Pancreas (tissue), 10 donors: ENCODE measurements at places on chromosomes 1 and 21.

DNA sequence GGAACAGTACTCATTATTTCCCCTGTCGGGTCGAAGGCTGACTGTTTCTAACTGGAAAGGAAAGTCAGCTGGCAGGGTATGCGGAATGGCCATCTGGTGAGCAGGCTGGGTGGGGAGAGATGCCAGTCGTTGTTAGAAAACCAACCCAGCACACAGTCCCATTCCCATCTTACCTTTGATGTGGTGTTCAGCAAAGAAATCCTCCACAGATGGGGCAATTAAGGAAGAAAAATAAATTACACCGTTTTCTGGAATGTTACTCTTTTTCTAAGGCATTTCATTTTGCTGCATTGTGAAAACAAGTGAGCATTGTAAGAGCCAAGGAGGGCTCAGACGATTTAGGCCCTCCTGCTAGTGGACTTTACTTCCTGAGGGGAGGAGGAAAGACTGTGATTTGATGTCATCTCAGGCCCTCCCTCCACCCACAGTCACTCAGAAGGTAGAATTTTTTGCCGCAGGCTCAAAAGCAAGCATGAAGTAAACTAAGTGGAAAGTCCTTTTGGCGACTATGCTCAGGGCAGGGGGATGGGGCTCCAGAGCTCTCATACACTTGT, at the start of gene SLC16A4:
Gene SLC16A4, minus strand, starts transcription at position 335 of the 554 bp plus-strand sequence. CDS start 1,703 bp downstream, outside the sequence.
- no peak for DNase-seq

GRCh38 chr1:37147906-37148305, 113.6 kb upstream of the GRIK3 start:
- DNase-seq = no peak

- DNase-seq = no peak
These were observed 75.9 kb downstream of the KIF1B start for GRCh38 chr1:10286244-10286643.

- peak; percentile 90 for DNase-seq
These were observed 4.7 kb downstream of the LAX1 start for GRCh38 chr1:203769505-203770343.

GRCh38 chr1:227735539-227736285, 477 bp downstream of the SNAP47 start:
- no peak for DNase-seq

GRCh38 chr21:38721958-38722357, 83.8 kb upstream of the ETS2 start:
- no peak for DNase-seq

- DNase-seq = no peak
These were observed 11.7 kb upstream of the ENO1 start for GRCh38 chr1:8889925-8890785.
